ENCODE measurements at places on chromosomes 1 and 21.

- no peak for DNase-seq
These were observed 270.7 kb downstream of the S1PR1 start for GRCh38 chr1:101507547-101507971.

- DNase-seq: peak; percentile 42
These were observed 524 bp upstream of the TMCO4 start for GRCh38 chr1:19800076-19800804.

GRCh38 chr1:179589509-179589908 lies 2.1 kb upstream of the TDRD5 start:
- DNase-seq: no peak

- DNase-seq: no peak
These were observed 1328.6 kb upstream of the ADGRL2 start for GRCh38 chr1:80472145-80472544.
